ENCODE measurements at places on chromosomes 7 and 10.

GRCh38 chr7:149248777-149249176 is 9.3 kb downstream of the ZNF212 start:
- DNase-seq: no peak

DNA sequence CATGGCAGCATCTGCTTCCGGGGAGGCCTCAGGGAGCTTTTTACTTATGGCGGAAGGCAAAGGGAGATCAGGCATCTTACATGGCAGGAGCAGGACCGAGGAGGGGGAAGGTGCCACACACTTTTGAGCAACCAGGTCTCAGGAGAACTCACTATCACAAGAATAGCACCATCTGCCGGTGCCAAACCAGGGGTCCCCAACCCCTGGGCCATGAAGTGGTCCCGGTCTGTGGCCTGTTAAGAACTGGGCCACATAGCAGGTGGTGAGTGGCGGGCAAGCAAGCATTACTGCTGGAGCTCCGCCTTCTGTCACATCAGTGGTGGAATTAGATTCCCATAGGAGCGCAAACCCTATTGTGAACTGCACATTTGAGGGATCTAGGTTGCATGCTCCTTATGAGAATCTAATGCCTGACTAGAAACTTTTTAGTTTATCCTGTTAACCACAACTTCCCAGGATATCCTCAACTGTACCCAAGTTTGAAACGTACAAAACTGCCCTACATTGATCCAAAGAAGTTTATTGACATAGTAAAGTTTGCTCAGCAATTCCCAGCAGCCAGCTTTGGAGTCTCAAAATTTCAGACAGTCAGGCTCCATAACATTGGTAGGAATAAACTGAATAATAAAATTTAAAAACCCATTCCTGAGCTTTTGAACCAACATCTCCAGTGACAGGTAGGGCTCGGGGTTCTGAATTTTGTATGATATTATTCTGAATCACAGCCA is 228.4 kb upstream of the TAC1 start:
- DNase-seq: no peak

DNA sequence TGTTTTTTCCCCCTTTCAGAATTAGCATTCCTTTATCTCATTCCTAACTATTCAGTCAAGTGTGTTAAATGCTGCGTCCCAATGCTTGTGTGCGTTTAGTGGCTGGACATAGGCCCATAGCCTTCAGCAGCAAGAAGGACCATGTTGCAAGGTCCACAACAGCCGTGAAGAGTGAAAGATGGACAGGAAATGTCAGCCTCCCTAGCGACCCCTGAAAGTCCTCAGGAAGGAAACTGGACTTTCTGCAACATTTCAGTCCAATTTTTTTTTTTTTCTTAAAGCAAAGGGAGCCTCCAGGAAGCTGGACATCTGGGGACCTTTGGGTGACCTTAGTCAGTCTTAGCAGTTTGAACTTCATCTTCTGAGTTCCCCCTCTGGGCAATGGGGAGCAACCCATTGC is 550.7 kb upstream of the MGMT start:
- no peak for DNase-seq

- no peak for DNase-seq
Observed at GRCh38 chr7:108308903-108309302, 147.3 kb downstream of the NRCAM start.

DNA sequence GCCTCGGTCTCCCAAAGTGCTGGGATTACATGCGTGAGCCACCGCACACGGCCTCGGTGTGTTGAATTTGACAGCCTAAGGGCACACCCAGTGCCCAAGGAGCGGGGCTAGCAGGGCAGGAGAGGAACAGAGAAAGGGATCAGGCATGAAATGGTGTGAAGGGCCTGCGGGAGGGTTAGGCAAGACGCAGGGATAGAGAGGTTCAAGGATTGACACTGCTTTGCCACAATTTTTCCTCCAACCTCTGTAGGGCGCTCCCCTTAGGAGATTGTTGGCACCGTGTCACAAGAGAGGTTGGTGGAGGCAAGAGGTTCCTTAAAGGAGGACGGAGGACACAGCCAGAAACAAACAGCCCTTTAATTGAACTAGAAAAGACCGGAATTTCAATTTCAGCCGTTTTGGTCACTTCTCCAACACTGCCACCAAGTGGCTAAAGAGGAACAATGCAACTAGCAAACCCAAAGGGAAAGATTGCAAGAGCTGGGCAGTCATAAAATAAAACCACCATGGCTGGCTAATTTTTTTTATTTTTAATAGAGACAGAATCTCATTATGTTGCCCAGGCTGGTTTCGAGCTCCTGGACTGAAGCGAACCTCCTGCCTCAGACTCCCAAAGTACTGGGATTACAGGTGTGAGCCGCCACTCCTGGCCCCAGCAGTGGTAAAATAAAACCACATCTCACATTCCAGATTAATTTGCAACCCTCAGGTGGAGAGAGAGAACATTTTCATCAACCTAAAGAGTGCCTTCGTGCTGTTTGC is 6.9 kb upstream of the CREB3L2 start:
- DNase-seq: no peak

- DNase-seq: no peak
Observed at GRCh38 chr10:13100349-13101294, 659 bp downstream of the OPTN start.

DNA sequence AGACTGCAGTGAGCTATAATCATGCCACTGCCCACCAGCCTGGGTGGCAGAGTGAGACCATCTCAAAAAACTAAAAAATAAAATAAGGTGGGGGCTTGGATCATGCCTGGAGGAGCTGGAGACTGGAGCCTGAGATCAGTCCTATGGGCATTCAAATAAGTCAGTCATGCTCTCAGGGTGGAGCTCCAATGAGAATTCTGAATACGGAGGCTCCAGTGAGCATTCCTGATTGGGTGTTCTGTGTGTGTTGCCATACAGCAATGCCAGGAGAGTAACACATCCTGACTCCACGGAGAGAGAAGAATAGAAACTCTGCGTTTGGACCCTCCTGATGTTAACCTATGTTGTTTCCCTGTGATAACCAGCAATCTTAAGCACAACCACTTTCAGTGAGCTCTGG is 16.0 kb downstream of the UBE2D4 start:
- no peak for DNase-seq

- DNase-seq: no peak
Observed at GRCh38 chr10:49300140-49300974, 1.4 kb downstream of the C10orf71 start.

Data from AG04449 (cell line).